ENCODE measurements at places on chromosomes 4 and X. TPM values are rescaled to one million over a fixed set of nuclear protein-coding genes. Genes with fewer than 3 reads are reported as not detected.

DNA sequence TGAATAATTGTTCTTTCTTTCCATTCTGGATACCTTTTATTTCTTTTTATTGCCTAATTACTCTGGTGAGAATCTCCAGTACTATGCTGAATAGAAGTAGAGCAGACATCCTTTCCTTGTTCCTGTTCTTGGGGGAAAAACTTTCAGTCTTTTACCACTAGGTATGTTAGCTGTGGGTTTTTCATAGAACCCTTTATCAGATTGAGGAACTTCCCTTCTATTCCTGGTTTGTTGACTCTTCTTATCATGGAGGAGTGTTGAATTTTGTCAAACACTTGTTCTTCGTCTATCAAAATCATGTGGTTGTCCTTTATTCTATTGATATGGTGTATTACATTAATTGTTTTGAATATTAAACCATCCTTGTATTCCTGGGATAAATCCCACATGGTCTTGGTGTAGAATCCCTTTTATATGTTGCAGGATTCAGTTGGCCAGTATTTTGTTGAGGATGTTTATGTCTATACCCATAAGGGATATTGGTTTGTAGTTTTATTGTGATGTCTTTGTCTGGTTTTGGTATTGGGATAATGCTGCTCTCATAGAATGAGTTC is 23.6 kb downstream of the SH3BP2 start:
- no peak for DNase-seq

- no peak for DNase-seq
These were observed 24.7 kb downstream of the CUL4B start for GRCh38 chrX:120536061-120536460.

GRCh38 chr4:147987252-147987651 is 255.4 kb downstream of the ARHGAP10 start:
- DNase-seq = no peak

DNA sequence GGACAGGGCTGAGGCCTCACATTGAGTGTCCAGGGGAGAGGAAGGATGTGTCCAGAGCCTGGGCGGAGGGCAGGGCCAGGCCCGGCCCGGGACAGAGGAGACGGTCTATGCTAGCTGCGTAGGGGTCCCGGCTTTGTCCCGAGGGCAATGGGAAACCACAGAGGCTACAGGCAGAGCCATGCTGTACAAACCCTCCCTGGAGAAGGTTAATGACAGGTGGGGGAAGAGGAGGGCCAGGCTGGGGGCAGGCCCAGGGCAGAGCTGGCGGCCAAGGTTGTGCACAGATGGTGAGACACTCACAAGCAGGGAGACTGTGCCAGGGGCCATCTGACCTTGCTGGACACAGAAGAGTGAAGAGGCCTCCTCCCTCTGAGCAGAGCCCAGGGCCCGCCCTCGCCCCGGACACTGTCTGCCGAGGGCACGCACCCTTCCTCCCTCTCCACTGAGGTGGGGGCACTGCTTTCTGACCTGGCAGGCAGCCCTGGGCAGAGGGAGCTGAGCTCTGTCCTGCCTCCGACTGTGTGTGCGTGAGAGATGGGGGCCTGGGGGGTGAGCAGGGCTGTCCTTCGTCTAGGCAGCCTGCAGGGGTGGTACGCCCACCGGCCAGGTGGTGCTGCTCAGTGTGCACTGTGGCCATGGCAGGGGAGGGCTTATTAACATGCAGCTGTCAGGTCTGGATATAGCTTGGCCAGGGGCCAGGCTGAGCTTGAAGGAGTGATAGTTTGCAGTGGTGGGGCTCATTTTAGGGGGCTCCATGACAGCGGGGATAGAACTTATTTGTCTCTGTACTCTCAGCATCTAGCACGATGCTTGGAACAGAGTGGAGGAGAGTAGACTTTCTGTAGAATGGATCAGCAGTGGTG is 75.7 kb upstream of the LRPAP1 start:
- no peak for DNase-seq

The HERC6 gene
- 40.2 TPM for total RNA-seq
